Activated CD8-positive, alpha-beta memory T cell treated with anti-CD3 and anti-CD28 coated beads, Interleukin-2, amount 10 ng/mL, durations not matched to agents 7 days and 5 days (primary cell): ENCODE measurements at places on chromosomes 3 and 15.

DNA sequence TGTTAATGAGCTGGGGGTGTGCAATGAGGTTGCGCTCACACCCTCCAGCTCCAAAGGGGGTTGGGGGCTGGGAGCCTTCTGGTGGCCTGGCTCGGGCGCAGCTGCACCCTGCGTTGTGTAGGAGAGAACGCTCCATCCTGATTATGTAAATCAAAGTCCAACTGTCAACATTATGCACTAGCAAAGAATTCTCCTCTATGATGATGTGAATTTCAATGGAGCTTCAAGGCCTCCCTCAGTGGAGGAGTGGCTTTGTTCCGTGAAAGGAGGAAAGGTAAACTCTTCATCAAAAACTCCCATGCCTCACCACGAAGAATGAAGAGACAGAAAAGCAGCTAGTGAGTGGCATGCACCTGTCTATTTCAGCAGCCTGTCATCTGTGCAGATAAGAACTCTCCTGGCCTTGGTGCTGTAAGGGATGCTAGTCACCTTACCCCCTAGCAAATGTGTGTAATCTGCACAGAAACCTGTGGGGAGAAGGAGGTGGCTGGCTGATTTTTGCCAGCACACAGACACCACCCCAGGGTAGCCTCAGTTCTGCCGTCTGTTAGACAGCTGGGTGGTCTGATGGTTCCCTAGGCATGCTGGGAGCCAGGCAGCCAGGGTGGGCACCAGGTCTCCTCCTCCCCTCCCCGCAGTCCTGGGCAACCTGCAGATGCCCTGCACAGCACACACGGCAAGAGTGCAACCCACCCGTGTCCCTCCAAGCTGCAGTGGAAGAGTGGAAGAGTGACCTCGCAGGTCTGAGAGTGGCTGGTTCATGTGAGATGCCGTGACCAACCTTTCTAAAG lies 47.0 kb upstream of the TRPM1 start:
- no peak for DNase-seq

DNA sequence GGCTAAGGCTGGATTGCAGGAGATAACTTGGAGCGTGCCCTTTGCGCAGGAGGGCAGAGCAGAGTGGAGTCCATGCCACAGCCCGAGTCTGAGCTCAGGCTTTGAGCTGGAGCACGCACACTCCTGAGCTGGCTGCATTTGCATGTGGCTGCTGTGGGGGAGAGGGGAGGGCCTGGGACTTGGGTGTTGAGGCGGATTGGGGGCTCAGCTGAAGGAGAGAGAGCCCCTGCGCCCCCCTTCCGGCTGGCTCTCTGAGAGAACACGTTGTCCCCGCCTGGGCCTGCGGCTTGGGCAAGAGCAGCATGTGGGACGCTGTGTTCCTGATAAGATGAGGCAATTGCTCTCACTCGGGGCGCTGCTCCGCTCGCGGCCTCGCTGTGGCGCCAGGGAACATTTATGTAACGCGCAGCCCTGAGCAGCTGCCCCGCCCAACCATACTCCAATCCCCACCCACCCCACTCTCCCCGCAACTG lies 39.1 kb downstream of the KLF13 start:
- peak; percentile 93 for DNase-seq

- DNase-seq, result no peak
These were observed 68.8 kb downstream of the FSIP1 start for GRCh38 chr15:39713846-39714245.

GRCh38 chr3:69012800-69013252 lies 658 bp downstream of the EOGT start:
- no peak for DNase-seq

GRCh38 chr3:22506871-22507270 lies 696.3 kb upstream of the UBE2E2 start:
- no peak for DNase-seq
